ENCODE measurements at places on chromosomes 11 and 22.

DNA sequence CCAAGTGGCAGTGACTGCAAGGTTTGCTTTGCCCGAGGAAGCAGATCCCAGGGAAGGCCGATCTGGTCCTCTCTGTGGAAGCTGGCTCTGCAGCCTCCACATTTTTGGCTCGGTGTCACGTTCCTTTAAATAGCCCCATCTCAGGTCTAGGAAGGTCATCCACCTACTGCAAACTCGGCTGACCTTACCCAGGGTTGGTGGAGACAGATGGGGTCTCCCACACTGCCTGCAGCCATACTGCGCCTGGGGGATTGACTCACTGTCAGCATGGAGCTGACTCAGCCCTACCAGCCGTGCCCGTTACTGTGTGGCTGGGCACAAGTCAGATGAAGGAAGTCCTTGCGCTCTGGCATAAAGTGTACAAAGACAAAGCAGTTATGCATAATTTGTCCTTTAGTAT lies 16.9 kb downstream of the CDPF1 start:
- no peak for DNase-seq

DNA sequence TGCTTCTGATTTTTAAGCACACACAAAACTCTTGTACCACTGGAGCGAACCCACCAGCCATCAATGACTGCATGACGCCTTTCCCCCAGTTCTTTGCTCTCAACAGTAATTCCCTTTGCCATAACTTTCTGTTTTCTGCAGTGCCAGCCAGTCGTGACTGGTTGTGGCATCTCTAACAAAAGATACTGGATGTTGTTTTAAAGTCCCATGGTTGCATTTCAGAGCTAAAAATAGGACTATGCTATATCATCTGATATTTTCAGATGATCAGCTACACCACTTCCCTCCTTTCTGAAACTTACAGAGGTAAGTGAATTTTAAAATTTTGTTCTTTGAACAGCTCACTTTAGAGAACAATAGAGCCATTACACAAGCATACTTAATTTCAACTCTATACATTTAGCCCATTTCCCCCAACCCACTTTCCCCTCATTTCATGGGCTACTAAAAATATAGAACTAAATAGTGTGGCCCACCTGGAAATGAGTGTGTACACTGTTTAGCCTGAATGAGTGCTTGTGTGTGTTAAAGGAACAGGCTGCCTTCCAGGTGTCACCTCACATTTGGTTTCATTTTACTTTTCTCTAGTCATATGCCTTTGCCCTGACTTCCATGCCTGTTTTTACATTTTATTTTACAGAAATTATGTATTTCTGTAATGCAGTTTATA lies 136.9 kb upstream of the ZC3H12C start:
- DNase-seq = no peak

GRCh38 chr11:126547161-126547560 lies 191.7 kb downstream of the ST3GAL4 start:
- DNase-seq = no peak

- DNase-seq = no peak
Observed at GRCh38 chr11:21814169-21814568, 378.7 kb upstream of the ANO5 start.

DNA sequence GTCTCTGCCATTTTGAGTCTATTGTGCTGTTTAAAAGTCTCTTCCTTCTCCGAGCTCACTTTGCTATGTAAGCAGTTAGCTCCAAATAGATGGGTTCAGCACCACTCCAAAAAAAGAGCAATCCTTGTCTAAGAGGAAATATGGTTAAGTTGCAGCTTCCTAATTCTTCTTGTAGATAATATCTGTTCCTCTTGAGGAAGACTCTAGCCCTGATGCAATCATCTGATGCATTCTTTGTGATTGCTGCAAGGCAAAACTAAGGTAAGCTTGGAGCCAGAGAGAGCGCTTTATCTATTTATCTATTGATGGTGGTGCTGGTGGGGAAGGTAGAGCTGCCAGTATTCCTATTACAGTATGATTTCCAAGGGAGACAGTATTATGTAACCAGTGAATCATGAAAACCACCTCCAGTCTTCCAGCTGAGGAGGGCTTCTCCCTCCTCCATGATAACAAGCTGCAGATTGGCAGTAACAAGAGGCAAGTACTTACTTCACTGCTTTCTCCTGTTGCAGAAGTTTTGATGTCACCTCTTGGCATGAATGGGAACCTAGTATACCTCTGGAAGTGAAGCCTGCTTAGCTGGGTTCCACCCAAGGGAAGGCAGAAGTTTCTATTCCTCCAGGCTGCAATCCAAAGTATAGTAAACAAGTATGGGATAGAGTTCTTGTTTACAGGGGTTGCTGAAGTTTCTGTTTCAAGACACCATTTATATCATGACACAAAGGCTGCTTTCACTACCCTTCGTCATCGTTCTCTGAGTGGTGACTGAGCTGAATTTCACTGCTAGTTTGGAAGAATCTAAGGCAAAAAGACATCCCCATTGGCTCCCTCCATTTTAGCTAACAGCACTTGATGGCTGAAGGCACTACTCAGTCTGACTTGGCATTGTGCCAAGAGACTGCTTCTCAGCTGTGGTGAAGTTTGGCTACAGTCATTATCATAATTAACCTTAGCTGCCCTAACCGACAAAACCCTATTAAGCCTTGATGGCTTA lies 49.7 kb downstream of the FDX1 start:
- no peak for DNase-seq

- DNase-seq = no peak
Observed at GRCh38 chr11:45816614-45817013, 11.7 kb downstream of the SLC35C1 start.

DNA sequence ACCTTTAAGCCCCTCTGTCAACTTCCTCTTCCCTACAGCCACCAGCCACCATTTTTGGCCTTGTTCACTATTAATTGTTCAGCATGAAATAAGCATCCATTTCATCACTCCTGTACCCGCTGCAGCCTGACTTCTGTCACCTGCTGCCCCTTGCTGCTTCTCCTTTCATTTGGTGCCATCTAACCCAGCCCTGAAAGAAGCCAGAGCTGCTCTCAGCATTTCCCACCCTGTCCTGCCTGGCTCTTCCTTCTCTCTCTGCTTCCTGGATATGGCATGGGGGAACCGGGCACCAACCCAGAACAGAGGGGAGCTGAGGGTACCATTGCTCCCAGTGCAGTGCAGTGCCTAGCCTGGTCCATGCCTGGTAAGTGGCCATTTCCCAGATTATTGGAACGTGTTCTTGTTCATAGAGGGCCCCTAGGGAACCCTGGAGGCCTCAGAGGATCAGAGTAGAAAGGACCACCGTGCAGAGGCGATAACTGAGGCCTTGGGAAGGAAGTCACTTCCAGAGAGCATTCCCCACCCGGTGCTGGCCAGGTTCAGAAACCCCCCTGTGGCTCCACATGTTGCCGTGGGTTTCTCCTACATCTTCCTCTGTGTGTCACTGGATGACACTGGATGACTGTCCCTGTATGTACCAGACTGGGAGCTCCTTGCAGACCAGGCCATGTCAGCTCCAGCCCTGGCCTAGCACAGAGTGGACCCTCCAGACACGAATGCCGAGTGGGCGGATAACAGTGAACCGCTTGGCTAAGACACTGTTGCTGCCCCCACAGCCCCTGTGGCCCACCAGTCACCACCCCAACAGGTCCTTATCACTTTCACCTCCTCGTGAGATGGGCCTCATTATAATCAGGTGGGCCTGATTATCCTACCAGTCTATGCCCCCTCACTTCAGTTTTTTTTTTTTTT lies 4.7 kb downstream of the YDJC start:
- DNase-seq = no peak

GRCh38 chr11:61911701-61912529 lies 5.5 kb downstream of the RAB3IL1 start:
- no peak for DNase-seq

DNA sequence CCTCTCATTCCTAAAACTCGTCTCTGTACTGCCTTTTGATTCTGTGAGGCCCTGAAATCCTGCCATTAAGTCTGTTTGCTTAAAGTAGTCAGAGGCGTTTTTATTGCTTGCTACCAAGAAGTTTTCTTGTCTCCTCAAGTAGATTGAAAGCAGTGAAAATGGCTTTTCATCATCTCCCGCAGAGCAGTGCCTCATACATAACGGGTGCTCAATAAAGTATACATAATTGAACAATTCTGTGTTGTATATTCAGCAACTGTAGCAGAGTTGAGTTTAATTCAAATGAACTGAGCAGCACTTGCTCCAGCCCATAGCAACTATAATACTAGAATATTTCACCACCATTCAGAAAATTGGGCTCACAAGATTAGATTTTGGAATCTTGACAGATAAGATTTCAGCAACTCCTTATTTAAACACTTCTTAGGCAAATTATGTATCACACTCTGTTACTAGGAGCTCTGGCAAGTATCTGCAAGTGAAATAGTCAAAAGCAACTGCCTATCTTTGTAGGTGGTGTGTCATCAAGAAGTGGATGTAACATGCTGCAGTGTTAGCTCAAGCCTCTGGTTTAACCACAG lies 20.0 kb downstream of the FIBIN start:
- no peak for DNase-seq

- no peak for DNase-seq
Observed at GRCh38 chr11:35785287-35786167, 123.0 kb downstream of the TRIM44 start.

DNA sequence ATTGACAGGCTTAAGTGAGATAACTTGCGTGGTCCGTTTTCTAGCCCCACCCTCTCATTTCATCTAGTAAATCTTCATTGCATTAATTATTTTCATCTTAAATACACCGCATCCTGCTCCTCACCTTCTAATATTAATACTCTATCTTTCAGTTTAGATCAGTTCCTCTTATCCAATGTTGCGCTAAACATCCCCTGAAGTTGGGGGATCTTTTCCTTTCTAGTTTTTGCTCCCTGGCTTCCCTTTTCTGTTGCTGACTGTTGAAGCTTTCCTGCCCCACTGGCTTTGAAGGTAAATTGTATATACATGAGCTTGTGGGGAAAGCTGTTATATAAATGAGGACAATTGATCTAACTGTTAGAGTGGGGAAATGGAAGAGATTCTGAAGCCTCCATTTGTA lies 7.2 kb downstream of the CAT start:
- DNase-seq = no peak

- no peak for DNase-seq
Observed at GRCh38 chr11:118264569-118265465, 720 bp upstream of the MPZL2 start.

GRCh38 chr11:57310630-57311086 lies 14.1 kb downstream of the TNKS1BP1 start:
- no peak for DNase-seq

DNA sequence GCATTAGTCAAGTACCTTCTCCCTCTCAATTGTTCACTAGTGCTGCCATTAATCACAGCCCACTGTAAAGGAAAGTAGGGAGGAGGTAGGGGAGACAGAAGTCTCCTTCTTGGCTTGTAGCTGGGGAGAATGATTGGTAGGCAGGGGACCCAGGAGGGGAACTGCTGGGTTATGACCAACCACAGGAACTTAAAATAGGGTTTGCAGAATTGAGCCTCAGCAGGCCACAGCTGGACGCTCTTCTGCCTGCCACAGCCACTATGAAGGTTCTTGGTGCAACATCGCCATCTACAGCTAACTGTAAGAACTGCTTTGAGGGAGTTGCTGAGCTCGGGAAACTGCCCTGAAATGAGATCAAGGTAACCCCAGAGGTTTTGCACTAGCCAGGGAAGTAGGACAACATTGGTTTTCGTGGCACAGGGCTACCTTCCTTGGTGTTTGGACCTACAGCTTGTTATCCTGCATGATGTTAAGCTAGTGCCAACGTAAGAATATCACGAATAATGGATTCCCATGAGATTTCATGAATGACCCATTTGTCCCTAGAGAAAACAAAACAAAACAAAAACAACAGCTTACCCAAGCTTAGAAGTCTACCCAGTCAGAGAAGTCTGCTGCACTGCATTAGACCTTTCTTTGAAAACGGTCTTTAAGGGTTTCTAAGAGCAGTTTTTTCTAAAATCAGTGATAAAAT lies 787.1 kb upstream of the API5 start:
- no peak for DNase-seq

GRCh38 chr11:86748296-86748695 lies 52.0 kb upstream of the PRSS23 start:
- no peak for DNase-seq

DNA sequence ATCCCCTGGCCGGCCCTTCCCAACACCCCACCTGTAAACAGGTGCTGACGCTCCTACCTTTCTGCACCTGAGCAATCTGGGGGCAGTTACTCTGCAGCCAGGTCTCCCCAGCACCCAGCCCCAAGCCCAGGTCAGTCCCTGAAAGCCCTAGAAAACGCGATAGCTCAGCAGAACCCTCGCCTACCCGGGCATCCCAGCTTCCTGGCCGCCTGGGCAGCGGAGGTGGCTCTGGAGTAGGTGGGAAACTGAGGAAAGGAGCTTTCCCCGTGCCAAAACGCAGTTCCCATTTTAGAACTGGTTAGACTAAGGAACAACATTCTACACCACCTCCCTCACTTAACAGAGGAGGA lies 445 bp downstream of the SYTL2 start:
- DNase-seq = no peak

GRCh38 chr11:61079416-61080150 lies 22.7 kb upstream of the CD5 start:
- DNase-seq = no peak

GRCh38 chr22:46055911-46056545 lies 79.1 kb upstream of the WNT7B start:
- DNase-seq = no peak

- no peak for DNase-seq
Observed at GRCh38 chr22:43113526-43114251, 3.1 kb downstream of the BIK start.

DNA sequence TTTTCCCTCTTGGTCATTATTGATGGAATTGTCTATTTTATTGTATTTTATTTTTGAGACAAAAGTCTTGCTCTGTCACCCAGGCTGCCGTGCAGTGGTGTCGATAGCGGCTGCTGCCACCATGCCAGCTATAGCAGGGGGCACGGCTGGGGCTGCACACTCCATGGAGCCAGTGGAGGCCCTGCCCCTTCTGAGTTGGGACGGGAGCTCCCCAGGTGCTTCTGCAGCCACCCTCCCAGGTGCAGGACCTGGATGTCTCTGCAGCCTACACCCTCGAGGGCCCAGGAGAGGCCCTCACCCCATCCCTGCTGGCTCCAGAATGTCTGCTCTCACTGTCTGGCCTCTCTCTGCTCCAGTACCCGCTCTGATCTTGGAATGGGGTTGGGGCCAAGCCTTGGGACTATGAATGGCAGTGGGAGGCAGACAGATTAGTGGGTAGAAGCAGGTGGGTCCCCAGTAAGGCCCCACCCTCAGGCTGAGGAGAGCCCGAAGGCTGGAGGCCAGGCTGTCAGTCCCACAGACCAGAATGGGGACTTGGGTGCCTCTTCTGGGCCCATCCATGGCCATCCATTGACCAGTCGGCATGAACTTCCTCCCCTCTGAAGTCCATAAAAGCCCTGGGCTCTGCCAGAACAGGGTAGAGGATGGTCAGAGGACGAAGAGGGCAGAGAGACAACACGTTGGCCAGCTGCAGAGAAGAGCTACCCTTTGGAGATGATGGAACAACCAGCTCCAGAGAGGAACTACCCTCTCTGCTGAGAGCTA lies 49.6 kb upstream of the ATXN10 start:
- DNase-seq = no peak

GRCh38 chr22:32874976-32875375 lies 73.5 kb downstream of the TIMP3 start:
- DNase-seq = no peak
